ENCODE measurements at places on chromosomes 4 and X.

DNA sequence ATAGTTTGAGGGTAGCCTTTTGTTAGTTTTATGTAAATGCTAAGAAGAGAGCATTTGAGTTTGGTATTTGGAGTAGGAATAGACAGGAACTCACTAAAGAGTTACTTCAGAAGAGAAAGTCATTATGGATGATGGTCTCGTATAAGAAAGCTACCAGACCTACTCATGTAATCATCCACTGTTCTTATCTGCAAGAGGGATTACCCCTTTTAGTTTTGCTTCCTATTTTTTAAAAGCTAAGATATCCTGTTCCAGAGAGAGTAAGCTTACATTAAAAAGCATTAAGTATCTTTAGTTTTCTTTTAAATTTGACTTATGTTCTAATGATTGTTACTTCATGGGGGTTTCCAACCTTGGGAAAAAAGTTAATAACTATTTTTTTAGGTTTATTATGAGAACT lies 12.5 kb upstream of the ART3 start:
- DNase-seq: no peak

GRCh38 chr4:24472514-24473308 lies 111.6 kb downstream of the DHX15 start:
- DNase-seq: peak; percentile 46

GRCh38 chr4:159016593-159017024 lies 86.3 kb upstream of the RAPGEF2 start:
- DNase-seq: no peak

GRCh38 chr4:88522702-88523324 lies 763 bp downstream of the PYURF start:
- peak; percentile 42 for DNase-seq

- no peak for DNase-seq
Measured at GRCh38 chr4:82639971-82640370, 78.2 kb upstream of the TMEM150C start.

GRCh38 chr4:74896595-74896994 lies 36.3 kb upstream of the PARM1 start:
- DNase-seq: no peak

GRCh38 chr4:143347484-143348111 lies 10.9 kb downstream of the GAB1 start:
- no peak for DNase-seq

GRCh38 chrX:76183289-76184049 lies 10.6 kb downstream of the PBDC1 start:
- no peak for DNase-seq

- DNase-seq: no peak
Measured at GRCh38 chrX:69555481-69556041, 51.4 kb downstream of the NALF2 start.

DNA sequence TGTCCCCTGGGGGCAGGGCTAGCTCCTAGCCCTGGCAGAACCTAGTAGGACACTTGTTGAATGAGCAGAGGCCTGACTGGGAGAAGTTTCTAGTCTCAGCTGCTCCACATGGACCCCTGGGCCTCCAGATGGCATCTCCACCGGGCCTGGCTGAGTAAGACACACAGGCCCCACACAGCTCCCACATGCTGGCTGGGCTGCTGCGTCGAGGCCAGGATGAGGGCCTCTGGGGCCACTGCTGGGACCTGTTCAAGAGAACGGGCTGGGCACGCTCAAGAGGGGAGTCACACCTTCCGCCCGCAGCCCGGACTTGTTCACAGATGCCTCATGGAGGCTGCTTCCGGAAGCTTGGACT lies 4.2 kb upstream of the HGFAC start:
- no peak for DNase-seq

- peak; percentile 52 for DNase-seq
Measured at GRCh38 chrX:97490656-97491055, 606.9 kb downstream of the RPA4 start.

DNA sequence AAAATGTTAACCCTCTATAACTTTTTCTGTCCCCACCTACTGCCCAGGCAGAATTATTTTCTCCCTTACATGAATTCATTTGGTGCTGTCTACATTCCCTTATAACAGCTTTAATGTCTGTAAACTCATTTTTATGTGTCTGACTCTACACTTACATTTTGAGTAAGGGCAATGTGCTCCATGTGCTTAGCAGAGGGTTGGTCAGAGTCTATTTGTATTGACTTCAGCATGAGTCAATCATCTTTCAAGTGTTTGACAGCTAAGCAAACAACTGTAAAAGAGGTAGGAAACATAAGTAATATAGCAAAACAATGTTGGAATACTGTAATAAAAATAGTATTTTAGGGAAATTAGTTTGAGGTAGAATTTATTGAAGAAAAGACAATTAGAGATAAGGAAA lies 6.3 kb downstream of the IL15 start:
- no peak for DNase-seq

DNA sequence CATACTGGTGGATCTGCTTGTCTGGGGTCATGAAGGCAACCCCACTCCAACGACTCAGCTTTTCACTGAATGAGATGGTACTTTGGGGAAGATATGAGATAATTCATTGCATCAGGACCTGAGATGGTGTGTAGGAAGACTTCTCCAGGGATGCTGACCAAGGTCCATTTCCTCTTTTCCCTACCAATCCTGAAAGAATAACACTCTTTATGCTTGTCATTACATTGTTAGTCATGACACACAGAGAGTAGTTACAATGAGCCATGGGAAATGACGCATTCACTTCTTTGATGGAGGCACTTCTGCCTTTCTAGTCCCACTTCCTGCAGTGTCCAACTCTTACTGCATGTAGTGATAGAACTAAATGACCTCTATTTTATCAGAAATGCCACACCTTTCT lies 58.6 kb downstream of the AREG start:
- no peak for DNase-seq

GRCh38 chrX:38175139-38175538 lies 45.5 kb downstream of the SRPX start:
- DNase-seq: peak; percentile 2

GRCh38 chrX:96436105-96436504 lies 248.5 kb upstream of the DIAPH2 start:
- DNase-seq: no peak

All from HL-60 (cell line).